Caki2 (cell line): ENCODE measurements at places on chromosomes 11 and 22. TPM values are rescaled to one million over a fixed set of nuclear protein-coding genes. Genes with fewer than 3 reads are reported as not detected.

The ELMOD1 gene
- total RNA-seq: 0.17 TPM in 1 of 2 replicates, not detected in the other

The INPP5J gene
- 0.91 and 1.2 TPM in 2 replicates for total RNA-seq

The UPK3A gene
- 2.1 and 5.9 TPM in 2 replicates for total RNA-seq

The IL18 gene
- 119 and 132 TPM in 2 replicates for total RNA-seq

The GAL3ST1 gene
- 46.3 and 76.4 TPM in 2 replicates for total RNA-seq

The HEPHL1 gene
- not detected in 2 replicates for total RNA-seq

The CARD16 gene
- total RNA-seq: not detected in 2 replicates

The TMEM132A gene
- total RNA-seq: 33.6 and 36.7 TPM in 2 replicates

The CEP57 gene
- 30.1 and 30.2 TPM in 2 replicates for total RNA-seq

The KRTAP5-2 gene
- total RNA-seq: not detected in 2 replicates

The POU2F3 gene
- total RNA-seq: not detected in 2 replicates

The ISX gene
- total RNA-seq: not detected in 2 replicates

The C11orf16 gene
- total RNA-seq: not detected in 2 replicates

The PTGDR2 gene
- total RNA-seq: not detected in 2 replicates

The DEPDC7 gene
- total RNA-seq: 2.4 and 2.5 TPM in 2 replicates

The FIBIN gene
- not detected in 2 replicates for total RNA-seq

The GSTT2B gene
- 0.81 and 2.5 TPM in 2 replicates for total RNA-seq

The FAM111B gene
- total RNA-seq: 6.4 and 7.5 TPM in 2 replicates

The TSKU gene
- 48.6 and 48.9 TPM in 2 replicates for total RNA-seq

The SAA4 gene
- not detected in 2 replicates for total RNA-seq

The GRAMD1B gene
- total RNA-seq: 4.2 and 7.6 TPM in 2 replicates

The DPAGT1 gene
- total RNA-seq: 13.1 and 24.2 TPM in 2 replicates

The KREMEN1 gene
- 4.8 and 8.4 TPM in 2 replicates for total RNA-seq

The AASDHPPT gene
- total RNA-seq: 32.6 and 56.4 TPM in 2 replicates

The CREB3L1 gene
- total RNA-seq: not detected in 2 replicates

The CYB5R2 gene
- total RNA-seq: not detected in 2 replicates

The SLC22A8 gene
- total RNA-seq: not detected in 2 replicates

The UBE2L3 gene
- 32.6 and 46.2 TPM in 2 replicates for total RNA-seq

The NCF4 gene
- not detected in 2 replicates for total RNA-seq

The CARD18 gene
- not detected in 2 replicates for total RNA-seq

The MUC6 gene
- total RNA-seq: not detected in 2 replicates

The COA4 gene
- total RNA-seq: 60.5 and 92.4 TPM in 2 replicates

The ADAMTS15 gene
- total RNA-seq: 4.6 and 7.1 TPM in 2 replicates

The SUSD2 gene
- total RNA-seq: not detected in 2 replicates

The OSM gene
- not detected in 2 replicates for total RNA-seq

The MOV10L1 gene
- not detected in 2 replicates for total RNA-seq
